IPS-NIHi11 (cell line): ENCODE measurements at places on chromosomes 4 and X.

GRCh38 chr4:146333187-146333894 lies 119.0 kb downstream of the REELD1 start:
- no peak for DNase-seq

- DNase-seq = no peak
Observed at GRCh38 chrX:112863850-112864249, 23.2 kb upstream of the AMOT start.

- no peak for DNase-seq
Observed at GRCh38 chrX:16137416-16138107, 14.2 kb downstream of the GRPR start.

DNA sequence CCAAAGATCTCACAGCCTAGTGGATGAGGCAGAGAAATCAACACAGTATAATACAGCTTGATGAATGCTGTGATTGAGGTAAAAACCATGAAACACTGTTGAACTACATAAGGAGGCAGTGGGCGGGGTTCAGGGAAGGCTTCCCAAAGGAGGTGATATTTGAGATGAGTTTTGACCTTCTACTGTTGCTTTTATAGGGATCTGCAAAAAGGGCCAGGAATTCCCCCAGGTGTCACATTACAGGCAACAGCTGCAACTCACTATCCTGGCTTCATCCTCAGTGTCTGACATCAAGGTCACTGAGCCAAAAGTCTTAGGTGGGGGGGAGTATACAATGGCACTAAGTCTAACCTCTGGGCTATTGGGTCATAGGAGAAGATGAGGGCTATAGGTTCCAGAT lies 185.7 kb upstream of the NRK start:
- peak; percentile 9 for DNase-seq
